CD4-positive, CD25-positive, alpha-beta regulatory T cell (primary cell): ENCODE measurements at places on chromosomes 1 and 21.

DNA sequence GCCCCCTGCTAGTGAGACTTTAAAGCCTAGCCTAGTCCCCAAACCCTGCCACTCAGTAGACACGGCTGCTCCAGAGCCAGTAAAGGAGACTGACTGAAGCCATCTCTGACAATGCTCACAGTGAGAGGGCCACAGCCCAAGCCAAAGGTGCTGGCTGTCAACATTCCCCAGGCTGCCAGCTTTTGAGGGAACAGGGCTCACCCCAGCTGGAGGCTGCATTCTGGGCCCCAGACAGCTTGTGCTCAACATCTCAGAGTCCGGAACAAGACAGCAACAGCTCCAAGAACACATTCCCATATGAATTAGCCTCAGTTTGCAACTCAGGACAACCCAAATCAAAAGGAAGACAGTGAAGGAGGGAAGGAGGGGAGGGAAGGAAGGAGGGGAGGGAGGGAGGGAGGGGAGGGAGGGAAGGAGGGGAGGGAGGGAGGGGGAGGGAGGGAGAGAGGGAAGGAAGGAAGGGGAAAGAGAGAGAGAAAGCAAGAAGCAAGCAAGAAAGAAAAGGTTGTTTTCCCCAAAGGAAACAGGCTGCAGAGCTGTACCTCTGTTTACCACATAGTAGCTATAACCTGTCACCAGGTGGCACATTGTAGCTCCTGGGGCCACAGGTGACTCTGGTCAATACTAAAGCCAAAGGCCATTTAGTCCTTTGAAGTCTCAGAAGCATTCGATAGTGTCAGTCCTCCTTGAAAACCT is 5.4 kb downstream of the ARTN start:
- DNase-seq: no peak

GRCh38 chr1:220841293-220841692 is 38.0 kb upstream of the HLX start:
- no peak for DNase-seq

DNA sequence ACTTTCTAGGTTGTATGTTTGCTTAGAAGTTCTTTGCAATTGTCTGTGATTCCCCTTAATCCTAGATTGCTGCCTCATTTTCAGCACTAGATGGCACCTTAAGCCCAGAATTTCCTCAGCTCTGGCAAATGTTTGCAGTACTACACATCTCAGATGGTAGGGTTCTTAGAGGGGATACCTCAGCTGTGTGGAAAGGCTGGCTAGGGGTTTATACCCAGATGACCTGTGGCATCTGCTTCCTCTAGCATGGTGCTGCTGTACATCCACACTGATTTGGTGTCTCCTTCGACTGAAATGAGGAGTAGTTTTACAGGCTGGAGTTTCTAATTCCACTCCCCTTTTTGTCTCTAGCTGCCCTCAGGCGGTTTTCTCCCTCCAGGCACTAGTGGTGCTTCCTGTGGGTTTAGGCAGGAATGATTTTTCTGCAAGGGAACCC is 23.5 kb downstream of the ASB17 start:
- DNase-seq: no peak

- DNase-seq: peak; percentile 35
Measured at GRCh38 chr1:246428542-246429308, 78.4 kb downstream of the SMYD3 start.

GRCh38 chr1:189429610-189430009 is 1048.1 kb downstream of the BRINP3 start:
- DNase-seq: peak; percentile 7

GRCh38 chr21:36854391-36854790 is 112.1 kb downstream of the HLCS start:
- no peak for DNase-seq

DNA sequence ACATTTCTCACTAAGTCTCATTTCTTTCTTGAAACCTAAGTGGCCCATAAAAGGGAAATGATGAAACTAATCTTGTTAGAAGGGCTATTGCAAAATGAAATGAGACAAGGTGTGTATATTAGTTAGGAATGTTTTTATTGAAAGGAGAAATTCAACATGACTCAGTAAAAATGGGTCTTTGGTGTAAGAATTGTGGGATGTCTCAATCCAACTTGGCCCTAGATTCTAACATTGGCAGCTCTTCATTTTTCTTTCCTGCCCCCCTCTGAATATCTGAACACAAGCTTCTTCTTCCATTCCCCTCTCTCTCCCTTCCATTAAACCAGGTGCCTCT is 26.8 kb upstream of the TARBP1 start:
- DNase-seq: no peak

DNA sequence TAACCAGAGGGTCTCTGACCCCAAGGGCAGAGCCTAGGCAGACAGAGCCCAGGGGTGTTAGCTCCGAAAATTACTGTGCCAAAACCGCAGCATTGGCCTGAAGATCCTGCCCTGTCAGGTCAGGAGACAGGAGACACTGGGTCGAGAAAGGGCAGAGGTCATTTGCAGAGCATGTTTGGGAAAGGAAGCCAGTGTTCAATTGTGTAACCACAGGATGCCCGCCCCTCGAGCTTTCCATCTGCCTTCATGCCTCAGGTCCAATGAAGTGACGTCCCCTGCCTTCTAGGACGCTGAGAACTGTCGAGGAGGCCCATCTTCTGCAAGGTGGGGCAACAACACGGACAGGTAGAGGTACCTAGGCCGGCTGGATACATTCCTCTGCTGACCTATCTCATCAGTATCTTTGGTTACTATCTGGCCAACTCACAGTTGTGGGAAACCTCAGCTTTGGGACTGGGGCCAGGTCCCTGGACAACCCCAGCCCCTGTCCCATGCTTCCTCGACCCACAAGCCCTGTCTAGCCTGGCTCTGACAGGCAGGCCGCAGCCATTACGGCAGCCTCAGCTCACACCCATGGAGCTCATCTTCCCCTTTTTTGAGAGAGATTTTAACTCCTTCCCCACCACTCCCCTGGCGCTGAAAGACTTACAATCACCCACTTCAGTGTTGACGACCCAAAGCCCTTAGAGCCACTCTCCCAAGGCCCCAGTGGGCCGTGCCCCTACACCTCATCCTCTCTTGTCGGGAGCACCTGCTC is 1.3 kb downstream of the ARL8A start:
- no peak for DNase-seq
